Fibroblast of skin of right biceps (primary cell): ENCODE measurements at places on chromosomes 1 and 21.

DNA sequence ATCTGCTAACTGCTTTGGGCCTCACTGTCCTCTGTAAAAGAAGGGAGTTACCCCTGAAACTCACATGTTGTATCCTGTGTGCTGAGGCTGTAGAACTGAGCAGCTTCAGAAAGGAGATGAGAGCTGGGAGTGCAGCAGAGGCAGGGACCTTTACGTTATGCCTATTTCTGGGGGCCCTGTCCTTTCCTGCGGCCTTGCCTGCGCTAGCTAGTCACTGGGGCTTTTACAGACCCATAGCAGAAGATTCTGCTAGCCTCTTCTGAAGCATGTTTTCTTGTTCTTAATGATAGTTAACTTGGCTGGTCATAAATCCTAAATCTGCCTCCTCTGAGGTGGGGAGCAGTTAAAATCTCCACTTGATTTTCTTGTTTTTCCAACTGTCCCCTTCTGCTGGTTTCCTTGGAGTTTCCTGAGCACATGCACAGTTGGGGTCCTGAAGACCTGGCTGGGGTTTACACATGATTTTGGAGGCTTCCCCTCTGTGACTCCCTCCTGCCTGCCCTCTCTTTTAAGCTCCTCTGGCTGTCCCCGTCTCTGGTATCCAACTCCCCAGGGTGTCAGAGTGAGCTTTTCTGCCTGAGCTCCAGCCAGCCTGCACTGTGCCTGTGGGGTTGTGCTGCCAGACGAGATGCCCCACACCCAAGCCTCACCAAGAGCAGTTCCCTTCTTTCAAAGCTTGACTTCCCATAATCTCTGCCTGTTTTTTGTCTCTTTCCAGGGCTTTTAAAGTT, 76.6 kb downstream of the NOS1AP start:
- DNase-seq: no peak

DNA sequence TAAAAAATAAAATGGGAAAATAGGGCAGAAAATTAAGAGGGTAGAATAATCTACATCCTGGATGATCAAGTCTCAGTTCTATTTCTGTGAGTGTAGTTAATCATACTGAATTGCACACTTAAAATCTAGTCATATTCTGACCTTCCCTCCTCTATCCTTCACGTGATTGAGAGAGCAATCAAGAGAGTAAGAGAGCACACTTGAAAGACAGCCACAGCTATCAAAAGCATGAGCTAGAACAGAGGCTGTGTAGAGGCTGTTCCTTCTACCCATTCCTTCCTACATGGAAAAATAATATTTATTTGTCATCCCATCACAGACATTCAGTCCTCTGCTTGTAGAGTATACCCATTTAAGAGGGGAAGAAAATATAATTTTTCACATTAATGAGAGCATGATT, 52.4 kb downstream of the PHC2 start:
- no peak for DNase-seq

DNA sequence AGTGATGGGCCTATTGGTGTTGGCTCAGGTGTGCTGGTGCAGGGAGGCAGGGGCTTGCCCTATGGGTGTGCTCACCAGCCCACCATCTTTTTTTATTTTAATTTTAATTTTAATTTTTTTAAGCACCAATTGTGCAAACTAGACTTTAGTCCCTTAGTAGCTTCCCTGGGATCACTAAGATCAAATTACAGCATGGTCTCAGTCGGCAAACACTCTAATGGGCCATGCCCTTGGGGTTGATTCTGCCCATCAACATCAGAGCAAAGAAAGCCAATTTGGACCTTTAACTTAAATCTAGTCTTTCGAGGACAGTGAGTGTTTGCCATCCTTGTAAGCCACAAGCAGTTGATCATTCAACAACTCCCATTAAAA, 64.7 kb upstream of the KCNE2 start:
- no peak for DNase-seq

- DNase-seq: no peak
Measured at GRCh38 chr1:161083748-161084596, 5.4 kb downstream of the NECTIN4 start.

DNA sequence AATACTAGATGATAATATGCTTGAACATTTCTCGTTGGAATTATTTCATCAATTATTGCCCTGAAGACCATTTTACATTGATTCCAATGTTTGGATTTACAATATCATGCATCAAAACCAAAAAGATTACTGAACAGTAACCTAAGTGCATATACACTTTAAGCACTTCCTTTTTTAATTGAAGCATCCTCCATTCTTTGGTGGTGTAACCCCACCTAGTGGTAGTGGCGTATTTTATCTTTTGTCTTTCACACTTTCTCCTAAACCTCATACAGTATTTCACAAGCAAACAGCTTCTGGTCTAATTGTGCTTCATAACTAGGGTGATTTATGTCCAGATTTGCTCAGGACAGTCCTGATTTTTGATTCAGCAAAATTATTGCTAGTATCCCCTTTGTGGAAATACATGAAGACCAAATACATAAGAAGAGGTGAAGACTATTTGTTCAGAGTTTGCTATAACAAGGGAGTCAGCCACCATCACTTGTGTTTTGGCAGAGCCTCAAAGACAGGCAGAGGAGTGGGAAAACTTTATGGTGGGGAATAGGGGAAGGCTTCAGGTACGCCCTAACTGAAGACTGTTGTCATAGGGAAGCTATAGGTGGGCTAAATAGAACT, 3.4 kb upstream of the NVL start:
- peak; percentile 64 for DNase-seq
